Stimulated activated memory B cell treated with anti-CD40 and anti-IgM and Interleukin-4, amounts not matched to agents 10 μg/mL and 1 μg/mL and 100 μg/mL, for 72 hours (primary cell): ENCODE measurements at places on chromosomes 3 and 15.

DNA sequence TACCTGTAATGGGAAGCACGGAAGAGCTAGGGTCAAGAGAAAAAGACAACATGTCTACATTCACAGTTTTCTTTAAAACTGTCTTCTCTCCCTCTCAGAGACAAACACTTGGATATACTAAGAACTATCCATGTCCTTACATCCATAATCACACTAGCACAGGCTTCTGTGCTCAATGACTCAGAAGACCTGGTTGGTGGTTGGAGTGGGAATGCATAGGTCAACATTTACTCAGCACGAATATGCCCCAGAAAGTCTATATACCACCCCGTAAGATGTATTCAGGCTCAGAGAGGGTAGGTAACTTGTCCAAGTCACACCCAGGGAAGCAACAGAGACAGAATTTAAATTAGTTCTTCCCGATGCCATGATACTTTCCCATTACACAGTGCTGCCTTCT, 891.1 kb downstream of the TUSC7 start:
- no peak overlapping the region for H3K4me3 ChIP-seq
- H3K4me1 ChIP-seq, result no peaks in the 10 kb centered on the region
- H3K36me3 ChIP-seq, result no peaks in the 10 kb centered on the region
- H3K27ac ChIP-seq, result no peak overlapping the region

DNA sequence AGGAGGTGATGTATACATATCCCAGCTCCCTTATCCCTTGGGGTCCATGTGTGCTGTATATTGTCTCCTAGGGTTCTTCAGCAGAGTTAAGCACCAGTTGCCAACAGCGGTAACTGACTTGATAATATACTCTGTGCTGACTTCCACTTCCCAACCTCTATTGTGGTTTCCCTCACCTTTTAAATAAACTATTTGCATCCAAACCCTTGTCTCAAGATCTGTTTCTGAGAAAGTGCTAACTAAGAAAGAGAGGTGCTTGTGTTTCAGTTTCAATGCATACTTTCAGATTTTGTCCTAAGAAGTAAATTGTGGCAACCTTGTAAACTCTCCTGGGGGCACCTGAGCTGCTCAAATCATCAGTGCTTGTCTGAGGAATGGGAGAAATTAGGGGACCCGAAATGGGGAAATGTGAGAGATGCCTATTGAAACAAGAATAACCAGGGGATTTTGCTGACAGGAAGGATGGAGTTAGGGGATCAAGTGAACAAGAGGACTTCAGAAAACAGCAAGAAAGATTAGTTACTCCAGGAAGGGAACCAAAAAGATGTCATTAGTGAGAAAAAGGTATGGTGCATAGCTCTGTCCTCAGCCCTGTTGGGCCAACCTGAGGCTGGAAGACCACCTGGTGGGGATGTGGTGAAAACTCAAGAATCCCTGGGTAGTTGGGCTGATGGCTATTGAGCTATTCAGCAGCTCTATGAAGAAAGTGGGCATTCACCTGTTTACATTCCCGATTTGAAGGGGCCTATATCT, 50.9 kb upstream of the MRPL3 start:
- no peak overlapping the region for H3K4me3 ChIP-seq
- H3K27ac ChIP-seq, result no peak overlapping the region
- peaks cover 18% of the 10 kb centered on the region for H3K27me3 ChIP-seq

GRCh38 chr3:129181819-129182218, 1.9 kb downstream of the CNBP start:
- peak overlapping the region; percentile 95 for H3K4me3 ChIP-seq
- H3K27ac ChIP-seq, result peak overlapping the region; percentile 100
- peaks cover 65% of the 10 kb centered on the region for H3K4me1 ChIP-seq
- ATAC-seq, result no peak
- no peaks in the 10 kb centered on the region for H3K27me3 ChIP-seq

- H3K4me1 ChIP-seq, result peaks cover 16% of the 10 kb centered on the region
- H3K27ac ChIP-seq, result no peak overlapping the region
- H3K36me3 ChIP-seq, result no peaks in the 10 kb centered on the region
Observed at GRCh38 chr3:27356976-27357375, 12.2 kb downstream of the NEK10 start.

DNA sequence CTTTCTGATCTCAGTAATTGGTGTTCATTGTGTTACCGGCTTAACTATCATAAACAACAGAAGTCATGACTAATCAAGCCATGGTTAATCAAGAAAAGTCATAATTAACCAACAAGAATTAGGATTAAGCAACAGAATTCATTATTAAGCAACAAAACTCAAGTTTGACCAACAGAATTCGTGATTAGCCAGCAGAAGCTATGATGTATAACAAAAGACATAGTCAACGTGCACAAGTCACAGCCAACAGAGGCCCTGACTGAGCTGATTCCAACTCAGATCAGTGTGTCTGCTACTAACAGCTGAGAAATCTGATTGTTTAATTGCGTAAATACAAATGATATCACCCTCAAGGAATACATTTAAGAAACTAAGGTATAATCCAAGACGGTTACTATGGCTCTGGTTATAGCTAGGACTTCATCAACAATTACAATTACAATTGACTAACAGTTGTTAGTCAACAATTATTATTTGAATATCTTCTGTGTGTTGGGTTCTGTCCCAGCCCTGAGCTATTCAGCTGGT, 67.7 kb downstream of the RARB start:
- H3K27me3 ChIP-seq, result no peaks in the 10 kb centered on the region
- no peak overlapping the region for H3K27ac ChIP-seq
- H3K4me1 ChIP-seq, result no peaks in the 10 kb centered on the region
- H3K36me3 ChIP-seq, result no peaks in the 10 kb centered on the region

- H3K27me3 ChIP-seq, result no peaks in the 10 kb centered on the region
- no peaks in the 10 kb centered on the region for H3K36me3 ChIP-seq
- H3K27ac ChIP-seq, result no peak overlapping the region
- ATAC-seq, result no peak
- no peak overlapping the region for H3K4me3 ChIP-seq
Observed at GRCh38 chr3:74739242-74739641, 124.8 kb upstream of the CNTN3 start.

- no peak overlapping the region for H3K4me3 ChIP-seq
- ATAC-seq, result no peak
- H3K36me3 ChIP-seq, result no peaks in the 10 kb centered on the region
- no peaks in the 10 kb centered on the region for H3K27me3 ChIP-seq
- H3K4me1 ChIP-seq, result no peaks in the 10 kb centered on the region
- no peak overlapping the region for H3K27ac ChIP-seq
Observed at GRCh38 chr3:16725972-16726371, 120.7 kb upstream of the DAZL start.

GRCh38 chr3:33541918-33542317, 101.7 kb upstream of the UBP1 start:
- no peak for ATAC-seq
- H3K4me1 ChIP-seq, result peaks cover 27% of the 10 kb centered on the region
- H3K27me3 ChIP-seq, result no peaks in the 10 kb centered on the region
- peaks cover 41% of the 10 kb centered on the region for H3K36me3 ChIP-seq

- H3K27me3 ChIP-seq, result no peaks in the 10 kb centered on the region
- H3K27ac ChIP-seq, result no peak overlapping the region
- no peaks in the 10 kb centered on the region for H3K4me1 ChIP-seq
- no peak for ATAC-seq
- H3K36me3 ChIP-seq, result no peaks in the 10 kb centered on the region
Observed at GRCh38 chr3:7588236-7588635, 727.3 kb downstream of the GRM7 start.

GRCh38 chr3:88987776-88988175, 119.6 kb upstream of the EPHA3 start:
- no peak overlapping the region for H3K4me3 ChIP-seq
- no peaks in the 10 kb centered on the region for H3K36me3 ChIP-seq
- no peak for ATAC-seq
- H3K27ac ChIP-seq, result no peak overlapping the region

- no peak overlapping the region for H3K4me3 ChIP-seq
- no peak for ATAC-seq
- no peaks in the 10 kb centered on the region for H3K36me3 ChIP-seq
Observed at GRCh38 chr3:37526511-37526910, 335.2 kb upstream of the CTDSPL start.

DNA sequence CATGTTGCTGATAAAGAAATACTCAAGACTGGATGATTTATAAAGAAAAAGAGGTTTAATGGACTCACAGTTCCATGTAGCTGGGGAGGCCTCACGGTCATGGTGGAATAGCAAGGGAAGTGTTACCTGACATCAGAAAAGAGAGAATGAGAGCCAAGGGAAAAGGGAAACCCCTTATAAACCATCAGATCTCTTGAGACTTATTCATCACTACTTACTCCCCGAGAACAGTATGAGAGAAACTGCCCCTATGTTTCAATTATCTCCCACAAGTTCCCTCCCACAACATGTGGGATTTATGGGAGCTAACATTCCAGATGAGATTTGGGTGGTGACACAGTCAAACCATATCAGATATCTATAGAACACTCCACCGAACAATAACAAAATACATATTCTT, 904.6 kb downstream of the PDCD6IP start:
- no peak overlapping the region for H3K4me3 ChIP-seq
- H3K36me3 ChIP-seq, result peaks cover 4% of the 10 kb centered on the region
- no peaks in the 10 kb centered on the region for H3K4me1 ChIP-seq
- ATAC-seq, result no peak
- H3K27me3 ChIP-seq, result no peaks in the 10 kb centered on the region
